ENCODE measurements at places on chromosomes 1 and 21.

DNA sequence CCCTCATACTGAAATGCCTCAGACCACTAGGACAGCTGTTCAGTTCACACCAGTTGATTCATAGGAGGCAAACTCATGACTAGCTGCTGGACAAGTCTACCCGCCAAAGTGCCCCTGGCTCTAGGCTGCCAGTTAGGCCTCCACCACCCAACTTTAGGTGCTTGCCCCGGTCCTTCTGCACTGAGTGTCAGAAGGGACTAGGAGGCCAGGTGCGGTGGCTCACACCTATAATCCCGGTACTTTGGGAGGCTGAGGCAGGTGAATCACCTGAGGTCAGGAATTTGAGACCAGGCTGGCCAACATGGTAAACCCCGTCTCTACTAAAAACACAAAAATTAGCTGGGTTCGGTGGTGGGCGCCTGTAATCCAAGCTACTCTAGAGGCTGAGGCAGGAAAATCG lies 18.9 kb downstream of the LY9 start:
- DNase-seq: no peak

DNA sequence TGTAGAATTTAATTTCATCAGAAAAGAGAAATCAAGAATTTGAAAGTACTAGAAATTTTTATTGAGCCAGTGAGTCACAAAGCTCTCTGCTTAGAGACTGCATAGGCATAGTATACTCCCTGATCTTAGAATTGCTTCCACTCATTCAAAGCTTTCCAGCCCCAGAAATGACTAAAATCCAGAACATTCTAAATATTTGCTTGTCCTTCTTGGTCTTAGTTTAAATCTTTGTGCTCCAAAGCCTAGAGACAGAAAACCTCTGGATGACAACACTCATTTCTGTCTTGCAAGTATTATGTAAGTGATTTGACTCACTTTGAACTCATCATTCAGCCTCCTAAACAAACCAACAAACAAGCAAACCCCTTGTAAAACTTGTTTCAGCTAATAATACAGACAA lies 74.2 kb downstream of the PTPRC start:
- DNase-seq: no peak

DNA sequence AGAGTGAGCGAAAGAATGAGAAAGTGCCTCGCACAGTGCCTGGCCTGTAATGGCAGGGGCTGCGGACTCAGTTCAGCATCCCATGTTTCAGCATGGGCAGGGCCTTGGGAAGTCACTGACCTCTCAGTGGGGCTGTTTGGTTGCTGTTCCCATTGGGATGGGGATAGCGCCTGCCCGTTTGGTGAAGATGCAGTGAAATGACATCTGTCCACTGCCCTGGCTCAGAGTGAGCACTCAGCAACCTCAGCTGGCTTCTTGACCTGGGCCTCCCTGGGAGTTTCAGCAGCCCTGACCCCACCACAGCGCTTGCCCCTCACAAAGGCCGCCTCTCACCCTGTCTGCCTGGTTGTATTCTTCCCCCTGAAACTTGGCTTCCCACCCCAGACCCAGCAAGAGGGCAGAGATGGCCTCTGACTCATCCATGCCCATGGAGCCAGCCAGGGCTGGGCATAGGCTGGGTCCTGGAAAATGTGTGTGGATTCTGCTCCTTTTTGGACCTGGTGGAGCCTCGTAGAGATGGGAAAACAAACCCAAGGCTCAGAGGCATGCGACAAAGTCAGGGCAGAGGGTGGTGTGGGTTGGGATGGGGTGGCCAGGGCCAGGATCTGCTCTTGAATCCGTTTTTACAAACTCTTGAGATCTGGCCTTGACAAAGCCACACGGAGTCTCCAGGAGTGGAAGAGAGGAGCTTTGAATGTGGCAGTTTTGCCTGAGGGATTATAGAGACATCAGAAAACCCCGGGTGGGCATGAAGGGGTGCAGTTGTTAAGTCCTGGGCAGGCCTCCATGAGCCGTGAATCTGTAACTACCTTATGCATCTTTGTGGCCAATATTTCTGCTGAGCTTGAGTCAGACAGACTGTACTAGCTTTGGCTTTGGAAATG lies 1.2 kb downstream of the XKR8 start:
- DNase-seq: no peak

DNA sequence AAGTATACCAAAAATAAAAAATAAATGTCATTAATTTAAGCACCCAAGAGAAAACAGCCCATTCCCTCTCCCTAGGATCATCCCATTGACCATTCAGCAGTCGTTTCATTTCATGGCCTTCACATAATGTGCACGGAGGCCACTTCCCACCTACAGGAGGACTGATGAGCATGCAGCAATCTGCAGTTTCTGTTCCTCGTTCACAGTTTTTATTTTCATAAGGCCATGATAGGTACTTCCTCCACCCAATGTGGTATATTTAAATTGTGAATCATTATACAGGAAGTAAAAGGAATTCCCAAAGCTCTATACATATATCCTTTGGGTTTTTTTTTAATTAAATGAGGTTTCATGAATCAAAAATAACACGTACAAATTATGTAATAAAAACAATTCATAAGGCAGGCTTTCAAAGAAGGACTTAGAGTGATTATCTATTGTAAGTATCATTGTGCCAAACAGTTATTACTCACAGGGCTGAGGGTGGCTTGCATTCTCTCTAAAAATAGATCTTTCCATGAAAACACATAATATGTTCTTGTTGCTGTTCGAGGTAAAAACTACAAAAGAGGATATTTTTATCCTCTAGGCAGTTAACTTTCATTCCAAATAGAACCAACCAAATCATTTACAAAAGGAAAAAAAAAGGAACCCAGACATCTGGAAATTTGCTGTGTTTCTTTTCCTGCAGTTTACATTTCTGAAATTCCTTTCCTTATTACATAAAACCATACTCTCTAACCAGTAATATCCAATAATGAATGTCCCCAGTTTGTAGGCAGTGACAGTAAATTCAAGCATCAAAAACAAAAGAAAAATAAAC lies 27.5 kb upstream of the SLC44A3 start:
- DNase-seq: no peak

- DNase-seq: no peak
Observed at GRCh38 chr1:19577036-19577435, 67.1 kb upstream of the NBL1 start.

DNA sequence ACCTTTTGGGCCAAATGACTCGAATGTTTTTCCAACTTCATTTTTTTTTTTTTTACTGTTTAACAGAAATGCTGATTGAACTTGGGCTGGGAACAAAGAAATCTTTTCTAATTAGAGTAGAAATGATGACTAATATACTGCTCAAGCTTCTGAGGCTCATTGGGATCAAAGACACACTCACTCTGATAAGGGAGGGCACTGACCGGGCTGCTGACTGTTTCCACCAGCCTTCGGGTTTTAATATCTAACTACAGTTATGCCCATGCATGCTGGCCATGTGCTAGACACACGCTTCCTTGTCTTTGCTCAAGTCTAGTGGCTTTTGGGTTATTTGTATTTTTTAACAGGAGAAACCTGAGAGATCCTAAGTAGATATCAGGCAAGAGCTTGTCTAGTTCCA lies 16.8 kb downstream of the ZBTB18 start:
- no peak for DNase-seq

- DNase-seq: no peak
Observed at GRCh38 chr1:18927654-18928272, 25.4 kb upstream of the ALDH4A1 start.

- DNase-seq: no peak
Observed at GRCh38 chr1:145826030-145826429, 2.0 kb downstream of the POLR3C start.

- no peak for DNase-seq
Observed at GRCh38 chr21:38267991-38268863, 11.4 kb downstream of the KCNJ15 start.

DNA sequence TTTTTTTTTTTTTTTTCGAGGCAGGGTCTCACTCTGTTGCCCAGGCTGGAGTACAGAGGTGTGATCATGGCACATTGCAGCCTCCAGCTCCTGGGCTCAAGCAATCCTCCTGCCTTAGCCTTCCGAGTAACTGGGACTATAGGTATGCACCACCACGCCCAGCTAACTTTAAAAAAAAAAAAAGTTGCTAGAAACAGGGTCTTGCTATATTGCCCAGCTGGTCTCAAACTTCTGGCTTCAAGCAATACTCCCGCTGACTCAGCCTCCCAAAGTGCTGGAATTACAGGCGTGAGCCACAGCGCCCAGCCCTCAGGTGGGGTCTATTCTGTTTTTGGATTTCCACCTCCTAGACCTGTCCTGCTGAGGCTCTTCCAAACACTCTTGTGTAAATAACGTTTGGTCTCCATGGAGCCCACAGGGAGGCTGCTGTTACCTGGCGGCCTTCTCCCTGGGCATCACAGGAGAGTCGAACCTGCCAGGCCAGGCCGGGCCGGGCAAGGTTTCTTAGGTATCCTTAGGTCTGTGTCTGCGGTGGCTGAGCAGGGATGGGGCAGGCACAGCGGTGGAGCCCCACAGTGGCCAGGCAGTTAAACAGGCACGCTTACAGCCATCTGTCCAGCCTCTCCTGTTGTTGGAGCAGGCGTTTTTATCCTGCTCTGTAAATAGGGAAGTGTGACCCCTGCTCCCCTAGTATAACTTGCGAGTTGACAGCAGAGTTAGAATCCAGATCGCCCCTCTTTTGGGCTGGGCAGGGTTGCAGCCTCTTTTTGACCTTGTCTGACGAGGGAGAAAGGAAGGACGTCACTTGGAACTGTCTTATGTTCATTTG lies 18.8 kb downstream of the PLEKHM2 start:
- DNase-seq: no peak

GRCh38 chr1:235954306-235955283 lies 87.9 kb upstream of the LYST start:
- DNase-seq: no peak
